ENCODE measurements at places on chromosomes 2 and 18. TPM values are rescaled to one million over a fixed set of nuclear protein-coding genes. Genes with fewer than 3 reads are reported as not detected.

Gene PROM2
- total RNA-seq: not detected

Gene CTAGE1
- under 0.01 TPM for total RNA-seq

DNA sequence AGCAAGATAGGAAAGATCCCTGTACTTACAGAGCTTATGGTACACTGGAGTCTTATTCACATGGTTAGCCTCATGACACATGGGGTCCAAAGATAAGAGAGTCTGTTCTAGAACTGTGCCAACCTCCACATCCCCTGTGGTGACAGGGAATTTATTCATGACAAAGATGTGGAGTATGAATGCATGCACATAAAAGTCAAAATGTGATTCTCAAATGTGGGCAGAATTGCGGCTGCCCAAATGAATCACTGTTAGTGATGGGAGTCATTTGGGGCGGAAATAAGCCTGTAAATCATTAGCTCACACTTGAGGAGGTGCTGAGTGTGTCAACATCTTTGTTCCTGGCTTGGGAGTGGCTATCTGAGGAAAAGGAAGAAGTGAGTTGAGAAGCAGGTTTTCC lies 560.6 kb downstream of the SLC4A3 start:
- peak; percentile 43 for DNase-seq

- DNase-seq: no peak
Measured at GRCh38 chr2:181859123-181859522, 32.4 kb upstream of the ITPRID2 start.

DNA sequence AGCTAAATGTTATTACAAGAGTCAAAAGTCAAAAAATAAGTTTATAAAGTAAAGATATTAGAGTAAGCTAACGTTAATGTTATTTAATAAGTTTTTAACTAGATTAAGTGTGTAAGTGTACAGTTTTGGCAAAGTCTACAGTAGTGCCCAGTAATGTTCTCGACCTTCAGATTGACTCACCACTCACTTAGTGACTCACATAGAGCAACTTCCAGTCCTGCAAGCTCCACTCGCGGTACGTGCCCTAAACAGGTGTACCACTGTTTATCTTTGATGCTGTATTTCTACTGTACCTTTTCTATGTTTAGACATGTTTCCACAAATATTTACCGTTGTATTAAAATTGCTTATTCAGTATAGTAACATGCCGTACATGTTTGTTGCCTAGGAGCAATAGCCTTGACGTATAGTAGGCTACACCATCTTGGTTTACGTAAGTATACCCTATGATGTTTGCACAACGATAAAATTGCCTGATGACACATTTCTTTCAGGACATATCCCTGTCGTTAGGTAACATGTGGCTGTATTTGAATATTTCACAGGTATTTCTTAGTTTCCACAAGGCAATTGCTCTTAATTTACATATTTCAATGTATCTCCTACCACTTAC lies 1641.9 kb upstream of the PIK3C3 start:
- DNase-seq: no peak
